ENCODE measurements at places on chromosomes 1 and 21.

GRCh38 chr1:31510853-31511789 lies 65.2 kb upstream of the TINAGL1 start:
- DNase-seq = no peak

- no peak for DNase-seq
Measured at GRCh38 chr1:112712701-112713128, 2.4 kb downstream of the PPM1J start.

GRCh38 chr1:5002676-5003075 lies 348.3 kb downstream of the AJAP1 start:
- no peak for DNase-seq

DNA sequence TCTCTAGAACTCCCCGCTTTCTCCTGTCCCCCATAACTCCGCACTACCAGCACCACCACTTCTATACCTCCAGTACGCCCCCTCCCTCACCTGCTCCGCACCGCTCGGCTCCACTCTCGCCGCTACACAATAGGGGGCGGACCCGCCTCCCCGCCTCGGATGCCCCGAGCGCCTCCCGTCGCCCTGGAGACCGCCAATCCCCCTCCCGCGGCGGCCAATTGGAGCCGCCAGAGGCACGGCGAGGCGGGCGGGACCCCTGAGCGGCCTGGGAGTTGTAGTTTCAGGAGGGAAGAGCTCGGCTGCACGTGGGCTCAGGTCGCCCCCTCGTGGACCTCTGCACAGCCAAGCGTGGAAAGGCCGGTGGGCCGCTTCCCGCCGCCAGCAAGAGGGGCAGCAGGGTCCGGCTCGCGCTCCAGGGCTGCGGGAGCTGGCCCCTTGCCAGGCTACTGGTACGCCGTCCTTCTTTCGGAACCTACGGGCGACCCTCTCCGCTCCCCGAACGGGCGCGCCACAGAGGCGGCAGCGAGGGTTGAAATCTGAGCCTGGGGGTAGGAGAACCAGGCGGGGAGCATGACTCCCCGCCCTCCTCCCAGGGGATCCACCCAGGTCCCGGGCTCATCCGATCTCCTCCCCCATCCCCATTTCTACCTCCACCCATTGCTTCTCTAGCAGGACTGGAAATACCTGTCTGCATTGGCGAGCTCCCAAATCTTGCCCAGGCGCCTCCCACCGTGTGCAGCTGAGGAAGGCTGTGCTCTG lies at the start of gene IGSF9:
TSS of gene IGSF9 (minus strand) at position 131 of the 759 bp plus-strand sequence. CDS start 2,159 bp downstream, outside the sequence.
- peak; percentile 96 for DNase-seq

GRCh38 chr1:50851034-50851433 lies 109.0 kb downstream of the FAF1 start:
- no peak for DNase-seq

GRCh38 chr1:41789661-41790330 lies 128.9 kb downstream of the HIVEP3 start:
- no peak for DNase-seq

- no peak for DNase-seq
Measured at GRCh38 chr1:75765697-75766355, 20.2 kb upstream of the RABGGTB start.

DNA sequence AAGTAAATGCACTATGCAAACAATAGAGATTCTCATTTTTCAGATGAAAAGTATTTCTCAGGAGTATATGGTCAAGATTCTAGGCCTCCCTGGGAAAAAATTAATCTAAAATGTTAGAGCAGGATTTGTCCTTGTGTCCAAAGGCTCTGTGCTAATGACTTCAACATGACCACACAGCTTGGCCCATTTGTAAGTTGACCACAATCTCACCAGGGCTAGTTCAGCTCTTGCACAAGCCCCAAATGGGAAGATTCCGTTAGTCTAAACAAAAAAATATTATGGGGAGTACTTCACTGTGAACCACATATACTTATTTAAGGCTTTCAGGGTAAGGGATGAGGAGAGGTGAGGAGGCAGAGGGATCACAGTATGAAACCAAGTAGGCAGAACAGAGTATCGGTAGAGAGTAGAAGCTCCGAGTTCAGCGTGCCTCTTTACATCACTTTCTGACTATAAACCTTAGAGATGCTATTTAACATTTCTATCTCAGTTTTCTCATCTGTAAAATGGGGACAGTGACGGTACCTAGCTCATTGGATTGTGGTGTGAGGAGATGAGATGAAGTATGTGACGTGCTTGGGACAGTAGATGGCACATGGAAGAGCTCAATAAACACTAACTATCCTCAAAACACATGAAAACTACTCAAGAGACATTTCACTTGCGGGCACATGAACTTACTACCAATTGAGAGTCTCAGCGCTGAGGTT lies 37.8 kb upstream of the CTTNBP2NL start:
- no peak for DNase-seq

DNA sequence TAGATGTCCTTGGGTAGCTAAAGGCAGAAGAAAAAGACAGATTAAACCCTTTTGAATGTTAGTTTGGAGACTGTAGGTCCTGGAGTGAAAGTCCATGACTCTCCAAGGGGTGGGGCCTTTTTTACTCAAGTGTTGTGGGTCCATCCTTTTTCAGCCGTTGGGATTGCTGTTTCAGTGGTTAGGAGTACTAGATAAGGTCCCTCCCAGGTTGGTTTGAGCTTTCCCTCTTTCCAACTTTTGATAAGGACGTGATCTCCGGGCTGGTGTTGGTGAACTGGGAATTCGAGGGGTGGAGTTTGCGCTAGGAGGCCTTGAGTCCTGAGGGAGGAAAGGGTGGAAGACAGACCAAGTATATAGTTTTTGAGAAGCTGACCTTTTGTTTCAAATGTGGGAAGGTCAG lies 5.2 kb upstream of the IPP start:
- no peak for DNase-seq

- no peak for DNase-seq
Measured at GRCh38 chr21:32349333-32349944, 43.4 kb downstream of the URB1 start.

GRCh38 chr1:63327417-63328054 lies 5.2 kb downstream of the FOXD3 start:
- peak; percentile 95 for DNase-seq

- DNase-seq = no peak
Measured at GRCh38 chr1:156366378-156367166, 2.4 kb upstream of the RHBG start.

GRCh38 chr1:185440877-185441276 lies 123.8 kb upstream of the IVNS1ABP start:
- DNase-seq = no peak

GRCh38 chr1:77680173-77680572 lies 2.3 kb downstream of the ZZZ3 start:
- no peak for DNase-seq

GRCh38 chr1:174032671-174033222 lies 10.6 kb upstream of the RC3H1 start:
- DNase-seq = no peak

DNA sequence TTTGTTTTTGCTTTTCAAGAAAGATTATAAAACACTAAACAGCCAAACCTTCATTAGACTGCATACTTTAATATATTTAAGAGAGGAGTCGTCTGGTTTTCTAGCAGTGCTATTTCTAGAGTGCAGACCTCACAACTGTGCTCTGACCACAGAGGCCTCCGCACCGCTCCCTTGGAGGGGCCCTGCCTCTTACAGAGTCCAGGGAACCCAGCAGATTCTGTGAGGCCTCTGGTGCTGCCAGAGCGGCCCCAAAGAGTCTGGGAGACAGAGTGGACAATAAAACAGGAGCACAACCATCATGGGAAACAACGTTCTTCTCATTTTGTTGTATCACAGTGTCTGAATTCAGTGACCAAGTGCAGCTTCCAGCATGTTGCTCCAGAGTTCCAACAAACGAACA lies 5.8 kb downstream of the ATP5PO start:
- DNase-seq = no peak

GRCh38 chr1:37434292-37435225 lies 39.8 kb upstream of the ZC3H12A start:
- DNase-seq = peak; percentile 85
